T-helper 17 cell (primary cell): ENCODE measurements at places on chromosomes 1 and 21. TPM values are rescaled to one million over a fixed set of nuclear protein-coding genes. Genes with fewer than 3 reads are reported as not detected.

SFN gene
- 1.3 TPM for total RNA-seq

LMOD1 gene
- total RNA-seq: not detected

C1QB gene
- total RNA-seq: not detected

TTC22 gene
- total RNA-seq: 10.4 TPM

SSR2 gene
- 234 TPM for total RNA-seq

CELA2A gene
- not detected for total RNA-seq

ADAMTS5 gene
- total RNA-seq: not detected

TRIM33 gene
- 53.9 TPM for total RNA-seq

S100A3 gene
- total RNA-seq: not detected

C4BPA gene
- not detected for total RNA-seq

POTED gene
- not detected for total RNA-seq

LAPTM5 gene
- 601 TPM for total RNA-seq

PRAMEF5 gene
- not detected for total RNA-seq

KCNA3 gene
- 114 TPM for total RNA-seq

NIBAN1 gene
- total RNA-seq: 61.3 TPM

TMCC2 gene
- 10.2 TPM for total RNA-seq

SIM2 gene
- not detected for total RNA-seq

PLA2G2D gene
- total RNA-seq: not detected

DTL gene
- 1.7 TPM for total RNA-seq

SYCP1 gene
- not detected for total RNA-seq

BLZF1 gene
- total RNA-seq: 13.5 TPM

HSPB7 gene
- total RNA-seq: not detected

RNF220 gene
- total RNA-seq: 95.2 TPM

GSTM4 gene
- 17.0 TPM for total RNA-seq

IVL gene
- total RNA-seq: not detected

S100B gene
- not detected for total RNA-seq

TFF1 gene
- total RNA-seq: not detected
